CD4-positive, alpha-beta T cell treated with Interleukin-4 for 4 hours (primary cell): ENCODE measurements at places on chromosomes 2 and 18.

- no peak for DNase-seq
Measured at GRCh38 chr2:202510911-202511310, 123.9 kb upstream of the FAM117B start.

DNA sequence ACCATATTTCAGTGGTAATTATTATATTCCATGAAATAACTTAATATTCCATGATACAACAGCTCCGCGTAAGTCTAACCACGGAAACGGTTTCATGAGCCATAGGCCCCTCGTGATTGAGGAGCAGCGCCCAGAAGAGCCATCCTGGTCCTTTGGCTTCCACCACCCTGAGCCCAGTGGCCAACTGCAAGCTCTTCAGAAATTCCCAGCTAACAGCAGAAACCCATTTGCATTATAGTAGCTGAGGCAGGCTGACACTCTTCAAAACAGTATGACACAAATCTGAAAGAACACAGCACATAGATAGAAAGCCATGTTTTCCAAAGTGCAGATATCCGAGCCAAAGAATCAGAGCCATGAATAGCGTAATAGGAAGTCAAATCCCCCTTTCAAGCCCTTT, 120.9 kb upstream of the NFATC1 start:
- no peak for DNase-seq

DNA sequence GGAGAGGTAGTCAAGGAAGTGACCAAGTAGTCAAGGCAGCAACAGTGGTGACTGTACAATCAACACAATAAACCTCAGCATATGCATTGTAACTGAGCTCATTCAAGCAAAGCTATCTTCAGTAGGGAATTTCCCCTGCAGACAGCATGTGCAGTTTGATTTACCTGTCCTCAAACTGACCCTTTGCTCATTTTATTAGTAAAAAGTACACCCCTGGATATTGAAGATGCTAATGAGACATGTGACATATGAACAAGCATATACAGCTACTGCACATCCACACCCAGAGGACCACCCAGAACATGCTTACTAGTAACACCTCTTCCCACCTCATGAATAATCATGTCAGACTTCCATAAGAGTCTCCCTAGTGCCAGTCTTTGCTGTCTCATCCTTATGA, 15.4 kb downstream of the C2orf81 start:
- DNase-seq = no peak

DNA sequence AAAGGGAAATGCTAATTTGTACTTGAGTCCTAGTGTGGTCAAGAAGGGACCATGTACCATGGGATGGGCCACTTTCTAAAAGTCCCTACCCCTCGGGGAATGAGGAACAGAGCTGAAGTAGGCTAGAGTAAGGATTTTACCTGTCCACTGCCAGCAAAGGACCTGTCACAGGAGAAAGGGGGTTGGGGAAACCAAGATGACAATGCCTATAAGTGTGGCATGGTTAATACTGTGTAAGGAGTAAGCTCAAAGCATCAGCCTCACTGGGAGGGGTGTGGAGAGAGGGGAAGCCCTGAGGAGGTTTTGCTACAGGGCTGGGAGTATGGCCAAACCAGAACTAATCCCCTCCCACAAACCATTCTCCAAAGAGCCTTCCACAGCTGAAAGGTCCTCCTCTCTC, 15.8 kb downstream of the GKN2 start:
- no peak for DNase-seq

- DNase-seq = no peak
Measured at GRCh38 chr2:66382091-66382490, 52.8 kb upstream of the MEIS1 start.

DNA sequence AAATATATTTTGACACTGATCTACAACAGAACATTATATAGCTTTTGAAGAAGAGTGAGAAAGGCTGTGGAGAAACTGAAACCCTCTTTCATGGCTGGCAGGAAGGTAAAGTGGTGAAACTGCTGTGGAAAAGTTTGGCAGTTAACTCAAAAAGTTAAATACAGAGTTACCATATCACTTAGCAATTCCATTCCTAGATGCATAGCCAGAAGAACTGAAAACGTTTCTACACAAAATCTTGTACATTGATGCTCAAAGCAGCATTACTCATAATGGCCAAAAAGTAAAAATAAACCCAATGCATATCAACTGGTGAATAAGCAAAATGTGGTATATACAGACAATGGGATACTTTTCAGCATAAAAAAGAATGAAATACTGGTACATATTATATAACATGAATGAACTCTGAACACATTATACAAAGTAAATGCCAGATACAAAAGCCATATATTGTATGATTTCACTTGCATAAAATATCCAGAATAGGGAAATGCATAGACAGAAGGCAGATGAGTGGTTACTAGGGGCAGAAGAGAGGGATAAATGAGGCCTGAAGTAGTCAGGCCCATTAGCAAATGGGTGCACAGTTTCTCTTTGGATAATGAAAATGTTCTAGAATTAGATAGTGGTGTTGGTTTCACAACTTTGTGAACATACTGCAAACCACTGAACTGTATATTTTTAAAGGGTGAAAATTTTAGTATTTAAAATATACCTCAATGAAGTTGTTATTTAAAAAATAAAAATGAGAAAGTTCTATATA, 114.3 kb downstream of the DYM start:
- DNase-seq = no peak

GRCh38 chr18:29871246-29871645, 1171.3 kb downstream of the DSC3 start:
- no peak for DNase-seq

- no peak for DNase-seq
Measured at GRCh38 chr2:6008186-6008585, 316.0 kb downstream of the SOX11 start.

DNA sequence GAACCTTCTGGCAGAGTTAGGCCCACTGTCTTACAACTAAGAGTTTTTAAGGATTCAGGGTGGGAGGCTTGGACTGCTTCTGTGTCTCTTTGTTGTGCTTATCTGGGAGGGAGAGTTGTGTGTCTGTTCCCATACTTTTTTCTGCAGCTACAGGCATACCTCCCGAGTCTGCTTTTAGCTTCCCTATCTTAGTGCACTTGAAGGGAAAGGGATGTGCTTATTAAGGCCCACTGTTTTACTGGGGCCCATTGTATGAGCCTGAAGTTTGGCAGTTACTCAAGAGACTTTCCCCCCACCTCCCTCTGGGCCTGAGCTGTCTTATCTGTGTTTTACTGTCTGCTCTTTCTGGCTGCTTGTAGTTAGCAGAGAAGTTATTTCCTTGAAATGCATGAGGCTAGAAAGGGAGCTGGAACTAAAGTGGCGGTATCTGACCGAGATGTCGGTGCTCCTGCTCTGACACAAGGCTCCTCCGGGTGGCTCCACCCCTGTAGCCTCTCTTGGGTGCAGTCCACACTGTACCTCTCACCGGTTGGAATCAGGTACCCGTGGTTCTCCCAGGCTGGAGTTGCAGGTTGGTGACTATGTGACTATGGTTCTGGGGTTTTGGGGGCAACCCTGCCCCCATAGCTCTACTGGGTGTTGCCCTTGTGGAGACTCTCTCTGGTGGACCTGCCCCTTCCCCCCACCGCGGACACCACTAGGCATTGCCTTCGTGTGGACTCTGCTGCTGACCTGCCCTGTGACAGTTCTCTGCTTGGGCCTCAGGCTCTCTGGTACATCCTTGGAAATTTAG, 12.9 kb downstream of the UBR3 start:
- no peak for DNase-seq

DNA sequence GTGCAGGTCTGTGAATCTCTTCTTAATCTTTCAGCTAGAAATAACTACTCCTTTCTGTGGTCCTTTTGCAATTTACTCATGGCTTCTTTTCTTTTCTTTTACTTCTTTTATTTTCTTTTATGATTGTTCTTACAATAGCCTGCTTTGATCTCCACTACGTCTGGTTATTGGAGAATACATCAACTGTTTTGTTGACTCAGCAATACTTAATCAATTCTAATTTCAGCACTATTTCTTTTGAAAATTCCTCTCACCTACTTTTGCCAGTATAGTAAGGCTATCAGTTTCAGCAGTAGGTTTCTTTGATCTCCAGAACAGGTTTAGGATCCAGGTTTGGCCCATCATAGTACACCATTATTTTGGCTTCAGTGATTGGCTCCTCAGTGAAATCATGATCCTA, 111.8 kb upstream of the DPP10 start:
- no peak for DNase-seq

DNA sequence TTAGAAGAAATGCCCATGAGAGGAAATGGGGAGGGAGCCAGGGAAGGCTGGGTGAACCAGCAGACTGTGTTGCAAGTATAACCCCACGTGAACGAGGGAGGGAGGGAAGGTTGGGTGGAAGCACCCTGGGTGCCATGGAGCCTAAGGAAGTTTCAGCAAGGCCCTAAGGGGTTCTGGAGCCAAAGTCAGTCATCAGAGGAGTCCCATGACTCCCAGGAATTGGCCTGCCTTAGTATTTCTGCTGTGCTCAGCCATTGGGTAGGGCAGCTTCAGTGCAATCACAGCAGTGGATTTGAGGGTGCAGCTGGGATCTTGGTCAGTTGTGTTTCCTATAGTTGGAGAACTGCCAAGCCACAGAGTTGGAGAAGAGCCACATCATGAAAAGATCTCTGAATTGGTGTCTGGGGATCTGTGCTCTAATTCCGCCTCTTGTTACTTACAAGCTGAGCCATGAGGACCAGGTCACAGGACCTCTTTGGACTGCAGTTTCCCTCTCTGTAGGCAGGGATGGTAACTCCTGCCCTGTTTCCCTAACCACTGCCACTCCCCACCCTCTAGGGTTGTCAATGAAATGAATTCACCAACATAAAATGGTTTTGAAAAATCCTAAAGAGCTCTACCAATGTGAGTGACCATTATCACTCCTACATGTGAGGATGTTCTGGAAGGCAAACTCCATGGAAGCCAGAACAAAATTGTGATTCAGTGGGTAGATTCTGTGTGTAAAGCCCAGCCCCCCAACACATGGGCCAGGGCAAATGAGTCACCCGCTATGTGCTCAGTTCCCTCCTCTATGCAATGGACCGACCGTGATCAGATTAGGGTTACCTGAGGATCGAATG, 108.9 kb downstream of the CLIP4 start:
- no peak for DNase-seq

GRCh38 chr2:133422931-133423351, 145.3 kb downstream of the NCKAP5 start:
- no peak for DNase-seq

DNA sequence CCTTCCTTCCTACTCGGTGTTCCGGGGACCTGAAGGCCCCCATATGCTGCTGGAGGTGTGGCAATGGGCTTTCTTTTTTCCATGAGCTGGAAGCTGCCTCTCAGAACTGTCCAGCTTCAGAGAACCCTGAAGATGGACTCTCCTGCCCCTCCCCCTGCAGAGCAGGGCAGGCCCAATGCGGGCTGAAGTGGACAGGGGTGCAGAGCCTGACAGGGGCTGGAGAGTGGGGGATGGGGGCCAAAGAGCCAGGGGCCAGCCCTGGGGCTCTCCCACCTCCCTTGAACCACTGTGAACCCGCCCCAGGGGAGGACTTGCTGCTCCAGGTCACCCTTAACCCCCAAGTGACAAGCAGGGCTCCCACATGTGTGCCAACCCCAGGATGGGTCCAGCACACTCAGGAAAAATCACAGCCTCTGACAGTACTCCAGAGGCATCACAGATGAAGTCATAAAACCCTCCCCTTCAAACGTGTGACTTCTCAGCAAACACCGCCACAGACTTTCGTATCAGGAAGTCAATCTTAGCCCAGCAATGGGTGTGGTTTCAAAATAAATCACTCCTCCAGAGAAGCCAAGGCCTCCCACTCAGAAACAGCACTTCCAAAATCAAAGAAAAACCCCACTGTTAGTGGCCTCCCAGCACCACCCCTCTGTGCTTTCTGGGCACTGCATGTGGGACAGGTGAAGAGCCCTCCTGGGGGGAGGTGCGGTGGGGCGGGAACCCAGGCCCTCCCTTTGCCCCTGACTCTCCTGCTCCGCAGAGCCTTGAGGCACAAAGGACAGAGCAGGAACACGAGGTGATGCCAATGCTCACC, 135.8 kb downstream of the HDAC4 start:
- peak; percentile 90 for DNase-seq

DNA sequence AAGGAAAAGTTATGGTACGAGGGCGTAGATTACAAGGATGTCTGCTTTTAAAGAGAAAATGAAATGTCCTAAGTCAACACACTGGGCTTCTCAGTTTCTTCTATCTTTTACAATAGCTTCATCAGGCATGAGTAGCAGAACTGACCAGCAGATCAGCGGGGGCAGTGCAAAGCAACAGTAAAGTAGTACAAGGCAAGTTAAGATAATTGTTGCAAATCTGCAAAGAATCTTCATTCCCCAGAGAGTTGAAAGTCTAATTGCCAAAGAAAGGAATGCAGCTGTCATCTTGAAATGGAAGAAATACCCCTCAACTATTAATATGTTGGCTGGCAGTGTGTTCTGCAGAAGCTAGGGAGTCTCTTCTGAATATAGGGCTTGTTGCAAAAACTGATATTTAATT, 60.2 kb upstream of the SLC39A10 start:
- DNase-seq = no peak

DNA sequence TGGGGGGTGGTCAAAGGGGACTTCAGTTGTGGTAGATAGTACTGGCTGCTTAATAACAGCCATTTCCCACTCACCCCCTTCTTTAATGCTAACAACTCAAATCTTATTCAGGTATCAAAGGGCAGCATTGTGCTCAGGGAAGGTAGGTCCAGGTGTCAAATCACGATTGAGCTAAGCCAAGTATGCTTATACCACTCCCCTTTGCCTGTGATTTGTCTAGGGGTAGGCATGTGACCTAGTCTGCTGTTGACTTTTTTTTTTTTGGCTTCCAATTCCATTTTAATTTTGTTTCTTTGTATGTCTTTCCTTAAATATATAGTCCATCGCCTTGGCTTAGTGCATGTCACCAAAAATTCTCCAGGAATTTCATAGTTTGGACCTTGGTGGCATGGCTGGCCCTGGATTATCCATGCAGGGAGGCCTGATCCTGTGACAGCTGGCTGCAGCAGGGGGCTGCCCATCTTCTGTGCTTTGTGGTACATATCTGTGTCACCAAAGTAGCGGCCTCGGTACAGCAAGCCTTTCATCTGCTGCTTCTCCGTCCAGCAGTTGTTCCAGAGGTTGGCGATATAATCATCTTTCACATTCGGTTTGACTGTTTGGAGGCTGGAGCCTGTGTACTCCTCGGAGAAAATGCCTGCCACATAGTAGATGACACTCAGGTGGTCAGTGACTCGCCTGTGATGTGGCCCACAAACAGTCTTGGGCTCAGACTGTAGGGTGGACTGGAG, 68.1 kb upstream of the SPRED2 start:
- DNase-seq = no peak

DNA sequence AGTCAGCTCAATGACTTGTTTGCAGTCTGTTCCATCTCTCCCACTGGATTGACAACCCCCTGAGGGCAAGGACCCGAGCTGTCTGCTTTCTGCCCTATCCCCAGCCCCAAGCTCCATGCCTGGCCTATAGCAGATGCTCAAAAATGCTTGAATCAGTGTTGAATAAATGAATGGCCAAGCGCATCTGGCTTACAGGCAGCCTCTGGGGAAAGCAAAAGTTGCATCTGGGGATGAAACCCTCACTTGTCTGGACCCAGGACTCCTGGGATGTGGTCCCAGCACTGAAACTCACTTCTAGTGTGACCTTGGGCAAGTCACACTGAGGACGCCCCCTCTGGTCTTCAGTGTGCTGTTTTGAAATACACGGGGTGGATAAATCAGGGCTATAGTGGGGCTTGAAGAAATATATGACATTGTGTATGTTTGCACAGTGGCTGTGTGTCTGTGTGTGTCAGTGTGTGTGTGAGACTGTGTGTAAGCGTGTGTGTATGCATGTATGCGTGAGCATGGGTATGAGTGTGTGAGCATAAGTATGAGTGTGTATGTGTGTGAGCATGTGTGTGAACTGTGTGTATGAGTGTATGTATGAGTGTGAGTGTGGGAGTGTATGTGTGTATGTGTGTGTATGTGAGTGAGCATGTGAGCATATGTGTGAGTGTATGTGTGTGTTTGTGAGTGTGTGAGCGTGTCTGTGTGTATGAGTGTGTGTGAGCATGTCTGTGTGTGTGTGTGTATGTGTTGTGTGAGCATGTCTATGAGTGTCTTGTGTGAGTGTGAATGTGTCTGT, 27.8 kb upstream of the TNS1 start:
- DNase-seq = no peak
